ENCODE measurements at places on chromosomes 7 and 10. TPM values are rescaled to one million over a fixed set of nuclear protein-coding genes. Genes with fewer than 3 reads are reported as not detected.

- DNase-seq: no peak
Observed at GRCh38 chr7:111763221-111763801, 201.0 kb upstream of the IMMP2L start.

The PSD gene
- 62.0 TPM for polyA plus RNA-seq

GRCh38 chr7:94205529-94205928 lies 189.2 kb upstream of the COL1A2 start:
- no peak for DNase-seq

GRCh38 chr10:33277135-33277536 lies 57.3 kb downstream of the NRP1 start:
- DNase-seq: no peak

DNA sequence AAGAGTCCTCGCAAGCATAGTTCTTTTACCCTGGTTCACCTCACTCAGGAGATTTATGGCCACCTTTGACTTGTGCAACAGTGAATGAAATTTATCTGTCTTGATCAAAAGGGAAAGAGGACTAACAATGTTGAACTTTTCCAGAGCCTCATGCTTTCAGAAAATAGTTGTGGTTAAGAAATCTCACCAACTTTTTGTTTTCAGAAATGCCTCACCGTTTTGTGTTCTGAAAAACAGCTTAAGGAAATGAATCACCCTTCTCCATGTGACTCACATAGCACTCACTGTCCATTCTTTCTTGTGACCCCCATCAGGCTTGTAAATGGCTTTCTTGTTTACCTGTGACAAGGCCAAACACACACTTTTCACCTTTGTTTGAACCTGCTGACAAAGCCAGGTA lies 148.6 kb upstream of the FAM3C start:
- no peak for DNase-seq

The PTF1A gene
- not detected for polyA plus RNA-seq
